ENCODE measurements at places on chromosomes 6 and 20.

DNA sequence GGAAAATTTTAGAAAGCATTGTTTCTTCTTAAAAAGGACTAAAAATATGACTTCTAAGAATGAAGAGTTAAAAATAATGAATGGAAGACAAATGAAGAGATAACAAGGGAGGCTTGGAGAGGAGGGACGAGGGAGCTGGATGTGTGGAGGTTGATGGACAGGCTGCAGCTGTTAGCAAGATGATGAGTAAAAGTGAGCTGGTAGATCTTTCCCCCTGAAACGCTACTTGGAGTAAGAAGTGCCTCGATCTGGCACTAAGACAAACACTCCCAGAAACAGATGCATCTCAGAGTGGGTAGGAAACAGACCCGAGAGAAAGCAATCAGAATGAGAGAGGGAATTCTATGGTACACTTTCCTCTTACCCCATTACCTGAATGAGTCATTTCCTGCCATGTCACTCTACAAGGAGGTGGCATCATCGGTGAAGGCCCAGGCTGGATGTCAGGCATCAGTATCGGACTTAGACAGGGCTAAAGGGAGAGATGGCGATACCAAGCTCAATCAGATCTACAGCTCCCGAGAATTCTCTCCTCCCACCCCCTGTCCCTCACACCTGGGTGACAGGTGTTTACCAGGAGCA lies 154.1 kb upstream of the BMP2 start:
- no peak for DNase-seq

DNA sequence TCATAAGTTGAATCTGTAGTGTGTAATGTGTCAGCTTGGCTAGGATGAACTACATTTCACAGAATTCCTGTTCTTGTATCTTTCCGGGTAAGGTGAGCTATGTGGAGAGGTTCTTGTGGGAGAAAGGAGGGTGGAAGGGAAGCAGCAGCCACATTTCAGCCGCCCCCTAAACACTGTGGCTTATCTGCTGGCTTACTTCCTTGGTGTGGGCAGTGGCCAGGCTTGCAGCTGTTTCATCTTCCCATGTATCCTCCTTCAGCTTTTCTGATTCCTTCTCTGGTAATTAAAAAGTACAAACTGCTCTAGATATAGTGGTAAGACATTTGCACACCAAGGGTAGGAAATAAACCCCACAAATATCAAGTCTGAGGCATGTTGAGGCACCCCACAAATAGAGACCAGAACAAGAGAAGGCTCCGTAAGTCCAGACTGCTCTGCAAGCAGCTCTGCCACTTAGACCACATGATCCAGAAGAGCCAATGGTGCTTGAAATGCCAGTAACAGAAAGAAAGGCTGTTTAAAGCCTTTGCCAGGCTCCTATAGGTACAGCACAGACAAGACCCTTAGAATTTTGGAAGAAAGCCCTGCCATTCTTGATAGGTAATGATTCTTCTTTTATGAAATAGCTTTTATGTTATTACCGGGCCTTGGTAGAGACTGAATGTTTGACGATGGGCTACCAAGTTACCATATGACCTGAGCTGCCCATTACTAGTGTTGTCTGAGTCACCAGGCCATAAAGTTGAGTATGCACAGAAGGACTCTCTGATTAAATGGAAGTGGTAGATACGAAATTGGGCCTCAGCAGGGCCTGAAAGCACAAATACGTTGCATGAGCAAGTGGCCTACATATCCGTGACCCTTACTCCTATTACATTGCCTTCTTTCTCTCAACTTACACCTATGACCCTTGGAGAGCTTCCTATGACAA lies 215.0 kb upstream of the SGK1 start:
- DNase-seq: no peak

GRCh38 chr6:14258695-14259593 lies 141.4 kb downstream of the CD83 start:
- no peak for DNase-seq

GRCh38 chr6:132768051-132768517 lies 10.4 kb upstream of the VNN2 start:
- no peak for DNase-seq

GRCh38 chr6:84449220-84449619 lies 221.8 kb upstream of the CEP162 start:
- peak; percentile 32 for DNase-seq

DNA sequence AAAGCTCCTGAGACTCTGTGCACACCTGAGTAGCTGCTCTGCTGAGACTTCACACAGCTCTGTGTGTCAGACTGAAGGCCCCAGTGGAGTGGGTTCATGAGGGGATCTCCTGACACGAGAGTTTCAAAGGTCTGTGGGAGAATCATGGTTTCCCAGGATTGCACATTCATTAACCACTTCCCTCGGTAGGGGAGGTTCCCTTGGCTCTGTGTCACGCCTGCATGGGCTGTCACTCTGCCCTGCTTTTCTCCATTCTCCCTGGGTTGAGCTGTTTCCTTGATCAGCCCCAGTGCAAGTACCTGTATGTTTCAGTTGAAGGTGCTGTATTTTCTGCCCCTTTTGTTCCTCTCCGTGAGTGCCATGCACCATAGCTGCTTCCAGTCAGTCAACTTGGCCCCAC lies 236.9 kb downstream of the EPM2A start:
- no peak for DNase-seq

DNA sequence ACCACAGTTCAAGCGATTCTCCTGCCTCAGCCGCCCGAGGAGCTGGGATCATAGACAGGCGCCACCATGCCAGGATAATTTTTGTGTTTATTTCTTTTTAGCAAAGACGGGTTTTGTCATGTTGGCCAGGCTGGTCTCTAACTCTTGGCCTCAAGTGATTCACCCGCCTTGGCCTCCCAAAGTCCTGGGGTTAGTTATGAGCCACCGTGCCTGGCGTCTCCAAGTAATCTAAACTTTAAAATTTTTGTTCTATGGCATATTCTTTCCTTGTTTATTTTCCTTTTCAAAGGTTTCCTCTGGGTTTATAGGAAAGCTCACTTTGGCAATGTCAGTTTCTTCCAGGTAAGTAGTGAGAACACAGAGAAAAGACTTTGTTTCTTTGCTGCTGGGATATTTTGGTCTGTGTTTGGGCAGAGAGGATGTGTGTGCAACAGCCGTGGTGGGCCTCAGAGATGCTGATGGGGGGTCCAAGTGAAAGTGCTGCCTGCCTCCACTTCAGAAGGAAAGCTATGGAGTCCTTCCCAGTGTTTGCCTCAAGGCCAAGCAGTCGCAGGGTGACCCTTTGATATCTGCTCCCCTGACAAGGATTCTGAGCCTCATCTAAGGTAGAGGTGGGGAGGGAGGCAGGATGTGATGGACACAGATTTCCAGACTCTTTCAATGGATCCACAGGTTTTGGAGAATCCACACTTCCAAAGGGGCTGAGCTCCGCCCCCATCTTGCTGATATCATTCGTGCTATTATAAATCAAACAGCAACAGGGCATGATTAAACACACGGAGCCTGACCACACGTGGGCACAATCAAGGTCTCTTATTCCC lies 2.3 kb downstream of the LRP11 start:
- DNase-seq: no peak

DNA sequence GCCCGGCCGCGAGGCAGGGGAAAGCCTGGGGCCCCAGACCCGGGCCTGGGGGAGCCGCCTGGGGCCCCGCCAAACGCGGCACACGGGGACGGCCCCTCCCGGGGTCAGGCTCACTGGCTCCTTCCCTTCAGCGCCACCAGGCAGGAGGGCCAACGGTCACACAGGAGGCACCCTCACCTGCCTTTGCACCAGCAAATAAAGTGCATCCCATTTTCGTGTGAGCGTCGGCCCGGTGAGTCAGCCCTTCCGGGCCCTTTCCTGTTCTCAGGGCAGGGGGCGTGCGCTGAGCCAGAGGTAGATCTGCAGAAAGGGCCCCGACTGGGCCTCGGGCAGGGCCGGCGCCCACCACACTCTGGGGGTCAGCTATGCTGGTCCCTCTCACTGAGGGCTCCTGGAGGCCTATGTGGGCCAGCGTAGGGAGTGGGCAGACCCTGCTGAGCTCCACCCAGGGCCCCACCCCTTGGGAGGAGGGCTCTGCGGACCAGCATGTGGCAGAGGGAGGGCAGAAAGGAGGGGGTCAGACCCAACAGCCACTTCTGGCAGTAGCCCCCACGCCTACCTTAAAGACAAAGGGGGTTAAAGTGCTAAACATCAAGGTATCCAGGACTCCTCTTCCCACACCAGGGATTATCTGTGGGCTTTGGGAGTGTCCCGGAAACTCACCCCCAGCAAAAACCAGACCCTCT lies 931 bp upstream of the UCKL1 start:
- DNase-seq: peak; percentile 38

- DNase-seq: peak; percentile 52
These were observed 45.0 kb downstream of the RNF144B start for GRCh38 chr6:18432180-18432579.
